Activated T-helper 1 cell treated with anti-CD3 and anti-CD28 coated beads, Interleukin-12 subunit alpha, Interleukin-12 subunit beta, Interleukin-2, Interleukin-4 antibody, amounts not matched to agents 30 ng/mL and 10 ng/mL and 1 ng/mL, durations not matched to agents 14 hours and 24 hours and 36 hours (primary cell): ENCODE measurements at places on chromosomes 4 and X.

GRCh38 chr4:63036159-63036866 is 1372.9 kb downstream of the TECRL start:
- no peak for DNase-seq

DNA sequence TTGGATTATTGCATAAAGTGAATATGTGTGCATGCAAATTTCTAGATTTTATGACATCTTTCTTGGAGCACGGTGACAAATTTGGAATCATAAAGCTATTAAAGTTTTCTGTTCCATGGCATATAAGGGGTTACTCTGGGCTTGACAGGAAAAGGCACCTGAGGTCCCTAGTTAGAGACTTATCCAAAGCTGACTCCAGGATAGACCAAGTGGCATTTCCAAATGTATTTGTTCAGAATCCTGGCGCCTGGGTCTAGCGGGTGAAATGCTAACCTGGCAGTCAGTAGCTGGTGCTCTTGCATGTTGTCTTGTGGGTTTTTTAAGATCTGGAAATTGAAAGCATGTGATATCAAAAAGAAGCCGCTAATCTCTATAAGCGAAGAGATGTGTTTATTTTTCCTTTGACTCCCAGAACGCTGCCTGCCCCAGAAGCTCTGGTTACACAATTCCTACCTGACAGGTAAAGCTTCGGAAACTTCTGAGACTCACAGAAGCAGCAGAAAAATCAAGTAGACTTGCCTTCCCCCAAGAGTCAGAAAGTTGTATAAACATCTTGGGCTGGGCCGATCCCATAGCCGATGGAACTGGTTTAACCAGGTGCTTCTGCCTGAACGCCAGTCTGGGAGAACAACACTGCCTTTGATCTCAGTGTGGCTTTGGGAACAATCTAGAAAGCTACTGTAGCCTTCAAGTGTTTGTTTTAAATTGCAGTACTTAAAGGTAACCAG is 12.9 kb upstream of the ZCCHC4 start:
- no peak for DNase-seq

GRCh38 chr4:56183344-56183959 is 203.8 kb downstream of the AASDH start:
- DNase-seq = no peak

- DNase-seq = no peak
Measured at GRCh38 chr4:79893456-79893855, 179.6 kb downstream of the ANTXR2 start.

DNA sequence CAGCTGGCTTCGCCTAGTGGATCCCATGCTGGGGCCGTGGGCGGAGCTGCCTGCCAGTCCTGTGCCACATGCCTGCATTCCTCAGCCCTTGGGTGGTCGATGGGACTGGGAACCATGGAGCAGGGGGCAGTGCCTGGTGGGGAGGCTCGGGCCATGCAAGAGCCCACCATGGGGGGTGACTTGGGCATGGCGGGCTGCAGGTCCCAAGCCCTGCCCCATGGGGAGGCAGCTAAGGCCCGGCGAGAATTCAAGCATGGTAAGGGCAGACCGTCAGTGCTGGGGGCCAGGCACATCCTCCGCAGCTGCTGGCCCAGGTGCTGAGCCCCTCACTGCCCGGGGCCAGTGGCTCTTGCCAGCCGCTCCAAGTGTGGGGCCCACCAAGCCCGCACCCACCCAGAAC is 262.6 kb downstream of the CENPC start:
- DNase-seq = no peak

DNA sequence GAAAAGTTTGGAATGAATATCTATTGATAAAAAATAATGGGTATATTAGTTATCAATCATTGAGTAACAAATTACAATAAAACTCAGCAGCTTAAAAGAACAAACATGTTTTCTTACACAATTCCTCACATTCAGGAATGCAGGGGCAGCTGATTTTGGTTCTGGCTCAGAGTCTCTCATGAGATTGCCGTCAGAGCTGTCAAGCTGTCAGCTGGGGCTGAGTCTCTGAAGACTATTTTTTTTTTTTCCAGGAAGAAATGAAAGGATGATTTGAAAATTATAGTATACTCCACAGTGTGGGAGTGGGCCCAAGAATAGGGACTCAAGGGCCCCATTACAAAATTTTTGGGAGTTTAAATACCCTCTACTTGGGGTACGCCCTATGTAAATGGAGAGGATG is 219.1 kb downstream of the GC start:
- DNase-seq = no peak

DNA sequence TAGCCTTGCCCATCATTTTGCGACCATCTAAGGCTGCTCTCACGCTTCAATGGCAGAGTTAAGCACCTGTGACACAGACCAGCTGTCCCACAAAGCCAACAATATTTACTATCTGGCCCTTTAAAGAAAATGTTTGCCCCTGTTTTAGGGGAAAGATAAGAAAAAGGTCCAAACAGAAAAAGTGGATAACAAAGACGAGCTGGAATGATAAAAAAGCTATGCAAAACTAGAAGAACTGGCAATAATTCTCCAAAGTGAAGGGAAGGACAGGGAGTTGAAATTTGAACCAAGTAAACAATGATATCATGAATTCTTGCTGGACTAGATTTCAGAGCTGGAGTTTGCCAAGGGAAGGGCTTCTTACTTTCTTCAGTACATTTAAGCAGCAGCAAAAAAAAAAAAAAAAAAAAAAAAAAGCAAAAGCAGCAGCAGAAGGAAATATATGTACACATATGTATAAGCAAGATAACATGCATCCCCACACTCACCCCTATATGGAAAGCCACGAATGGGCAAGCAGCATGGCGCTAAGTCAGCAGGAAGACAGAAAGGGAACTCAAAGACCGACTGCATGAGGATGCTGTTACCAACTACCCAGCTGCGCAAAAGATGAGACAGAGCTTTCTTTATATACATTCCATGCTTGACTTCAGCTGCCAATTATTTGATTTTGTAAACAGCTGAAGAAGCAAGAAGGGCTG is 12.5 kb downstream of the TRAPPC2 start:
- DNase-seq = no peak

DNA sequence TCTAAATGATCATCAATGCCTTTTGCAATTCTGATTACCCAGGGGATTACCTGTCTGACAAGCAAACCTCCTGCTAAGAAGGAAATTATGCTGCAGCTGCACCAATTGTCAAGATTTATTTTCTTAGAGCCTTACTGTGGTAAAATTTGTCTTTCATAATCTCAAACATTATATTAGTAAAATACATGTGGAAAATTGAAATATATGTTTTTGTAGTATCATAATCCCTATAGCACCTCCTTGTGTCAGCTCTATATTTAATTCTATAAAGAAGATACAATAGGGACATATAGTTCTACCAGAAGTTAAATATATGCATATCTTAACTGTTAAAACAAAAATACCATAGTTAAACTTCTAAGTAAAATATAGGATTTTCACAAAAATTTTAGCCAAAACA is 655.6 kb upstream of the PCDH10 start:
- no peak for DNase-seq

DNA sequence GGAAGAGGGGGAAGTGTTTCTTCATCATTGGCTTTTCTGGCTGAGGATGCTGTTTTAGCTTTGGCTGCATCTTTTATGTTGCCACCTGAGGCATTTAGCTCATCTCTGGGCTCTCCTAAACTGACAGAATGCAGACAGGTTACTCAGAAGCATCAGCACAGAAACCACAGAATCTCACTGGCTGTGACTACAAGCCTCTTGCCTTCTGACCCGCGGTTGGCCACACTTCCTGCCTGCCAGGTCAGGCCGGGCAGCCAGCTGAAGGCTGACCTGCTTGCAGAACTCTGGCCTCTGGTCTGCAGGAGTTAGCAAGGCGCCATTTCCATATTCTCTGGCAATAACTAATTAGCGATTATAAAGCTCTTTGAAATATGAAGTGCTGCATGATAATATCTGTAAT is 366.5 kb downstream of the MID1IP1 start:
- no peak for DNase-seq

GRCh38 chr4:4771160-4771559 is 88.3 kb upstream of the MSX1 start:
- DNase-seq = no peak

DNA sequence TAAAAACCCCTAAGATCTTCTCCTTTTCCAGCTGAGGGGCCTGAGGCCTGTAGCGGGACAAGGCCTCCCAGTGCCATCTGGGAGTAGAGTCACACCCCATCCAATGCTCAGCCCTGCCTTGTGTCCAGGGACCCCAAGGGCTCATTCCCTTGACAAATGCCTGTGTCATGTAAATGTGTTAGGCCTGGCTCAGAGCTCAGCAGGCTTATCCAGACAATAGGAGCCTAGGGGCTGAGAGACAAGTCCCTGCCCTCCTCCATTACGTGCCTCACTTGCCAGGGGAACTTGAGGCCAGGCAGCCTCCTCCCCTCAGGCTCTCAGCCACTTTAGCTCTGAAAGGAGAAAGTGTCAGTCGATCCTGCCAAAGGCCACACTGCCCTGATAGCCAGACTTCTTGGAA is 166.8 kb upstream of the MAMLD1 start:
- DNase-seq = no peak

GRCh38 chr4:2442175-2442993 is 23.6 kb downstream of the CFAP99 start:
- no peak for DNase-seq

GRCh38 chrX:41009850-41010846 is 75.1 kb upstream of the USP9X start:
- peak; percentile 53 for DNase-seq

DNA sequence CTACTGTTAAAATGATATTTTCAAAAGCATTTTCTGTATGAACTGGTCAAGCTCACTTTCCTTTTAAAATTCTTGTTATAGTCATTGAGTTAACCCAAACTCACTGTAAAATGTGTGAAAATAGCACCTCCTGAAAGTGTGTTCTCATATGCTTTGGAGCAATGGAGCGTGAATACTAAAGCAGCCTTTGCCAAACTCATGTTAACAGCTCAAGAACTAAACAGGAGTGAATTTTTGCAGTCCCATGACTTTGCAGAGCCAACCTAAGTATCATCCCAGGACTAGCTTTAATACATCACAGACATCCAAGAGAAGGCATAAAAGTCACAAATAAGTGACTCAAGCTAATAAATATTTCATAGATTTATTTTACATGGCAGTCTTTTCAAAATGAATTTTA is 2.3 kb downstream of the AMMECR1 start:
- no peak for DNase-seq

DNA sequence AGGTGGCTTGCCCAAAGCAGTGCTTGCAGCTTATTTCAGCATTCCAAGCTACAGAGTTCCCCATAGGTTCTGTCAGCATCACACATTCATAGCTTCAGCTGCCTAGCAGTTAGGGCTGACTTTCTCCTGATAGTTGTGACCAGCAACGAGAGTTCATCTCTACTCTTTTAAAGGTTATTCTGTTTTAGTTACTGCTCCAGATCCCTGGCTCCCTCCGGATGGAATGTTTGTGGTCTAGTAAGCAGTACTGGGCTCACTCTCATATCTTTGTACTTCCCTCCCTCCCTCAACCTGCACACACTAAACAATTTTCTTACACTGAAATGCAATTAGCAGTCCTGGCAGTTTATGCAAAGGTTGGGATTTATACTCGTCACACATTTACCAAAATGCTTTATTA is 43.9 kb downstream of the PTTG2 start:
- DNase-seq = no peak

- no peak for DNase-seq
Measured at GRCh38 chr4:57219431-57219830, 109.2 kb upstream of the IGFBP7 start.

DNA sequence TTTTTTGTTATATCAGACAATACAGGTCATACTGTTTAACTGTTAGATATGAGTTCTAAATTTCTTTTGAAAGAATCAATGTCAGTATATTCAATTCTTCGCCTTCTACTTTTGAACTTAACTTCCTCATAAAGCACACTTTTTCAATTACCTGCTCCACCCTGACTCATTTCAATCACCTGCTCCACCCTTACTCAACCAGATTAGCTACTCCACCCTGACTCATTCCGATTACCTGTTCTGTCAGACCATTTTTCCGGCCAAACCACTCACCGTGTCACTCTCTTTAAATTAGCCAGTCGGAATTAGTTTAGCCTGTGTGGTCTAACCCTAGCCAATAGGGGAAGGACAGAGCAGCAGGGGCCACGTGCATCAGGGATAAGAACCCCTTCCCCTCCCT is 751.8 kb upstream of the POU3F4 start:
- no peak for DNase-seq

GRCh38 chr4:108950158-108950915 is 187.5 kb upstream of the ETNPPL start:
- no peak for DNase-seq

DNA sequence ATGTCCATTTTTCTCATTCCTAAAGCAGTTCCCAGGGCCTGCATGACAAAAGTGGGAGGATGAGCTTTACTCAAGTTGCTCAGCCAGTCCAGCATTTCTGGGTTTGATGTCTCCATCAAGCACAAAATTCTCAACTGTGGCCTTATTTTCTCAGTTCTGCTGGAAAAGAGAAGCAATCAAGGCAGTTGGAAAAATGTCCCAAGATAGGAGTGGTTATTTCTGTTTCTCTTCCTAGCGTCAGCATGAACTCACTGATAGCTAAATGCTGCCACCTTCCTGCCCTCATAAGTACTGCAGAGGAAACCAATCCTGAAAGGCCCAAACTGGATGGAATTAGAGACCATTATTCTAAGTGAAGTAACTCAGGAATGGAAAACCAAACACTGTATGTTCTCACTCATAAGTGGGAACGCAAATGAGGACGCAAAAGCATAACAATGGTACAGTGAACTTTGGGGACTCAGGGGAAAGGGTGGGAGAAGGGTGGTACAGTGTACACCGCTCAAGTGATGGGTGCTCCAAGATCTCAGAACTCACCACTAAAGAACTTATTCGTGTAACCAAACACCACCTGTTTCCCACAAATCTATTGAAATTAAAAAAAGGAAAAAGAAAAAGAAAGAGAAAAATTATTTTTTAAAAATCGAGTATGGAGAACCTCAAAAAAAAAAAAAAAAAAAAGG is 29.6 kb downstream of the ADH7 start:
- peak; percentile 25 for DNase-seq

GRCh38 chr4:81607950-81608349 is 136.2 kb upstream of the RASGEF1B start:
- no peak for DNase-seq

DNA sequence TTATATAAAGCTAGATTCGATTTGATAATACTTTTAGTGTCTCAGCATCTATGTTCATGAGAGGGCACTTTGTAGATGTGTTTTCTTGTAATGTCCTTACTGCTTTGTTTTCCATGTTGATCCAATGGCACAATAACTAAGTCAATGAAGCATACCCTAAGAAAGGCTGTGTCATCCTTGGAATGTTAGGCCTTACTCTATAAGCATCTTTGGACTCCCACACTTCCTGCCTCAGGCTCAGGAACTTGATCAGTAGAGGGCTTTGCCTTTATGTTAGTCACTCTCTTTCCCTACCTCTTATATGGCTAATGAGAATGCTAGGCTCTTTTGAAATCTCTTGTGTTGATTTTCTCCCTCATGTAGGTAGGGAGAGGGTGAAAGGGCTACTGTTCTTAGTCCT is 33.2 kb upstream of the EDA2R start:
- DNase-seq = no peak
